ENCODE measurements at places on chromosomes 1 and 21.

DNA sequence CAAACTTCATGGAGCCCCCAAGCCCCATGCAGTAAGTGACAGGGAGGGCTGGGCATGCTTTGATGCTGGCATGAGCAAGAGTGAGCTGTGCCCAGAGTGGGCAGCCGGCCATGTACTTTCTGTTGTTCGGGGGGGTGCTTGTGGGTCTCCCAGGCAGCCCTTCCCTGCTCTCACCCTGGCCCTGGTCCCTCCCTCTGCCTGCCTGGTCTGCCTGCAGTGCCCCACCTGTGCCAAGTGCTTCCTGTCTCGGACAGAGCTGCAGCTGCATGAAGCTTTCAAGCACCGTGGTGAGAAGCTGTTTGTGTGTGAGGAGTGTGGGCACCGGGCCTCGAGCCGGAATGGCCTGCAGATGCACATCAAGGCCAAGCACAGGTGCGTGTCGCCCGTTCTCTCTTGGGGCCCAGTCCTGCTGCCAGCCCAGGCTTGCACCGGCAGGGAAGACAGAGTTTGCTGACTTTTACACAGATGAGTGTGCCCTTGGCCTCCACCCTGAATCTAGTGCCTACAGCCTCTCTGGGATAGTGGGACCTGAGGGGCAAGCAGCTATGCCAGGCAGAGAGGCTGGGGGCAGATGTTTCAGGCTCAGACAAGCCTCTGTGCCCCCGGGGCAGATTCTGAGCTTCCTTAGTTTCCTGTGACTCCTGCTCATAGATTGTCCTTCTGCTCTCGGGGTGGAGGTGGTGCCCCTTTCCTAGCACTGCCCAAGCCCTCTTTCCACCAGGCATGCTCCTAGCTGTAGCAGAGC, 7.6 kb downstream of the ZBTB48 start:
- DNase-seq: peak; percentile 64

DNA sequence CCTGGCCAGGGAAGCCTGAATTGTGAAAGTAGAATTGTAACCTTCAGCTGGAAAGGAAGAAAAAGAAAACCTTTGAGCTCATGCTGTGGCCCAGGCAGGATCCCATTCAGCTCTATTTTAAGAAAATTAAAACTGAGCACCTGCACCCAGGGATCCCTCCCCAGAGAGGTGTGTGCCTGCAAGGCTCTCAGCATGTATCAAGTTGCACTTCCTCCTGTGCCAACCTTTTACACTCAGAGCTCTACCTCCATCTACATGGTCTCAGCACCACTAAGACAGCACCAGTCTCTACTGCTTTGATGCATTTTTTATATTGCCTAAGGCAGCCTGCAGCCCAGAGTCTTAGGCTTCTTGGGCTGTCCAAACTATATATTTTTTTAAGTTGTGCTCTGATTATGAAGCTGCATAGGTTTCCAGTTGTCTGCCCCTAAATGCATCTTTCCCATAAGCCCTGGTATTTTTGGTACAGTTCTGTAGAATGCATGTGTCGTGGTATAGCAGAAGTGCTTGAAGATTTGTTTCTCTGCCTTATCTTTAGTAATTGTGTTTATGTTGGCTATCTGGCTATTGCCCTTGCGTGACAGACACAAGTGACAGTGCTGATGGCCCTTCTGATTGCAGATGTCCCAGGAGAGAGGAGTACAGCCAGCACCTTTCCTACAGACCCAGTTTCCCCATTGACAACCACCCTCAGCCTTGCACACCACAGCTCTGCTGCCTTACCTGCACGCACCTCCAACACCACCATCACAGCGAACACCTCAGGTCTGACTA, 63.1 kb downstream of the PTPRC start:
- no peak for DNase-seq

GRCh38 chr21:43275421-43276211, 106.8 kb downstream of the CRYAA start:
- no peak for DNase-seq

GRCh38 chr1:59997479-59998115, 71.0 kb upstream of the CYP2J2 start:
- no peak for DNase-seq

GRCh38 chr1:233005703-233006102, 55.3 kb downstream of the NTPCR start:
- DNase-seq: no peak

DNA sequence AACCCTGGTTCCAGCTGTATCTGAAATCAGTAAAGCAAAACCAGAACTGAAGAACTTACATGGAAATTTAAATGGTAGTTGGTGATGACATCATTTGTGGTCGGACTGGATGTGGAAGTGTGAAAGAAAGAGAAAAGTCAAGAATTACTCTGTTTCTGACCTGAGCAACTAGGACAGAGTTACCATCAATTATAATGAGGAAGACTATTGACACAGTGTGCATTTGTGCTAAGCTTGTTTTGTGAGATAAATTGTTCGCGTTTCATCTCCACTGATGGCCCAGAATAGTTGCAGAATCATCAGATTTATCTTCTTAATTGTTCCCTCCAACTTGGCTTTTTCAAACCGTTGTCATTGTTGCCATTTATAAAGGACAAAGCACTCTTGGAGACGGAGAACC, 410.6 kb upstream of the DEPDC1 start:
- DNase-seq: no peak

GRCh38 chr1:23441446-23442148, 17.0 kb upstream of the TCEA3 start:
- DNase-seq: no peak

DNA sequence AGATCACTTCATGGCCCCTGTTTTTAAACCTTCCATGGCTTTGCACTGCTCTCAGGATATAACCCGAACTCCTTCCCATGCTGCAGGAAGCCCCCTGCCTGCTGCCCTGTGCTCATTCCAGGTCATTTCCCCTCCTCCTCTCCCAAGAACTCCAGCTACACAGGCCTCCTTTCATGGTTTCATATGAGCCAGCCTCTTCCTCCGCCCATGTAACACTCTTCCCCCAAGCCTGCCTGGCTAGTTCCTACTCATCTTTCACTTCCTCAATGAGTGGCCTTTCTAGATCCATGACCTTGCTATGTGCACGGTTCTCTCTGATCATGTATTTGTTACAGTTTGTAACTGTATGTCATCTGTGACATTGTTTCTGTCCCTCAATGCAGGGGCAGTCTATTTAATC, 3.1 kb upstream of the NCF2 start:
- DNase-seq: no peak

DNA sequence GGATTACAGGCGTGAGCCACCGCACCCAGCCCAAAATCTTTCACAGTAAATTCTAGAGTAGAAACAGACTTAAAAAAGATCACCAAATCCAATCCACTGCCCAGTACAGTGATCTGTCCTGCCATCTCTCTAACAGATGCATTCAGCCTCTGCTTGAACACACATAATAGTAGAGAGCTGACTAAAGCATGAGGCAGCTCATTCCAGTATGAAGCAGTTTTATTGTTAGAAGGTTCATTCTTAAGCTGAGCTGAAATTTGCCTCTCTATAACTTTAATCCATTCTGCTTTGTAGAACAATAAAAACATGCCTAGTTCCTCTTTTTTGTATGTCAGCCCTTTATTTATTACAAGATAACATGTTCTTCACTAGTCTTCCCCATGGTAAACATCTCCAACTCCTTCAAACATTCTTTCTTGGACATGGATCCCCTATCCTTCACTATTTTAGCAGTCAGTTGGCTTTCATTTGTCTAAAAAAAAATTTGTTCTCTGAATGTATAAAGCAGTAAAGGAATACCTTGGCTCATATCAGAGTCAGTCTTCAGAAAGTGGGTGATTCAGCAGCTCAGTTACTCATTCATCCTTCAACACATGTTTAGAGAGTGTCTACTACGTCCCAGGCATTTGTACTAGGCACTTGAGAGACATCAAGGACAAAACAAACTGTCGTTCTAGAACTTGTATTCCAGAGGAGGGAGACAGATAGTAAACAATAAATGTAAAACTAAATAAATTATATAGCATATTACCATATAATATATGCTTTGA, 10.7 kb upstream of the PTBP2 start:
- DNase-seq: no peak

DNA sequence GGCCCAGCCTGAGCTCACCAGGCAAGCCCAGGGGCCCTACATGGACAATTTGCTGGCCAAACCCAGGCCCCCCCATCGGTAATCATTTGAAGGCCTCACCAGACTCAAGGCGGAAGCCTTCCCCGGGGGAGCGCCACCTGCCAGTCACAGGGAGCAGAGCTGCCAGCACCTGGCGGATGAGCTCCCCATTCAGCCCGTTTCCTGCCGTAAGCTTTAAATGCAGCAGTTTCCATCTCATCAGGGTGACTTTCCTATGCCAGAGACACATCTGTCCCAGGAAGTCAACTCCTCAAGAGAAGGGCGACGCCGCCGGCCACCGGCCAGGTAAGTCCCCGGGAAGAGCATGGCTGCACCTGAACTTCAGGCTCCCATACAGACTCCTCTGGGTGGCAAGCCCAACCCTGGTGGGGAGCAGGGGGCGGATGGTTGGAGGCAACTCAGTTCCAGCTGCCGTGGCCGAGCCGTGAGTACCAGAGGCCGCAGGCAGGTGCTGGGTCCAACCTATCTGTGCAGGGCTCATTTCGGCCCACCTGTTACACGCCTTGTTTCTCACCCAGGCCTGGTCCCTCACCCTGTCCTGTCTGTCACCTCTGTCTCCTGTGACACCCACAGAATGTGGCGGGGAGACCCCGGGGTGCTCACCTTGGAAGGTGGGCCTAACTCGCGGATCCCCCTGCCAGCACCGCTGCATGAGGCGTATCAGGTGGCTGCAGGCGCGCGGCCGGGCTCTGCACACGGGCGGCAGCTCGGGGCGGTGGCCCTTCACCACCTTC, 20.7 kb downstream of the RIPK4 start:
- DNase-seq: no peak

DNA sequence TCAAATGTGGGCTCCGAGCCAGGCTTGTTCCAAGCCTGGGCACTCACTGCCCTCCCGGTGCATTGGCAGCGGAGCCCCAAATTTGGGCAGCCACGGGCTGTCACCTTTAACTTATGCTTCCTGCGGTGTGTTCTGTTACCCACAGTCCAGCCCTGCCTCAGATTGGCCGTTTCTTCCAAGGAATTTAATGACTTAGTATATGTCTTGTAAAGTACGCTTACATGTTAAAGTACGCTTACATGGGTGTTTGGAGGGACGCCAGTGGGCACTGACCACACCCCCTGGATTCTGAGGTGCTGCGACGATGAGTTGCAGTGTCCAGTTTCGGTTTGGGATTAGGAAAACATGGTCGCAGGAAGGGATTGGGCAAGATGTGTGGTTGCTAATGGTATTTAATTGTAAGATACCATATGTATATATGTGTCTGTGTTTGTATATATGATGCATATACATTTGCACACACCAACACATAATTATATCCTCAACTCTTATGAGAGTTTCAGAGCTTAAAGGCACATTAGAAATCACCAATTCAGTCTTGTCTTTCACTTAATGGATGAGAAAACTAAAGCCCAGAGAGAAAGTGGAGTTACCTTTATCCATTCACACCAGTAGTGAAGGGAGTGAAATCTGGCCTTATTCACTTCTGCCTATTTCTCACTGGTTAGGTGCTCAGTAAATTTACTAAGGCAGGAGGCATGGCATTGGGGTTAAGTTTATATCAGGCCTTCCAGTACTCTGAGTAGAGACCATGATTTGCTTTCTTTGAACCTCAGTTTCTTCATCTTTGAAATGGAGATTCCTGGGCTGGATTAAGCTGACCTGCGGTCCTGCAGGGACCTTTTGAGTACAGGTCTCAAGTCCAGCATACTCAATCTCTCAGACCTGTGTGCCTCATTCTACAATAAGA, 1.0 kb downstream of the SMYD2 start:
- peak; percentile 69 for DNase-seq

DNA sequence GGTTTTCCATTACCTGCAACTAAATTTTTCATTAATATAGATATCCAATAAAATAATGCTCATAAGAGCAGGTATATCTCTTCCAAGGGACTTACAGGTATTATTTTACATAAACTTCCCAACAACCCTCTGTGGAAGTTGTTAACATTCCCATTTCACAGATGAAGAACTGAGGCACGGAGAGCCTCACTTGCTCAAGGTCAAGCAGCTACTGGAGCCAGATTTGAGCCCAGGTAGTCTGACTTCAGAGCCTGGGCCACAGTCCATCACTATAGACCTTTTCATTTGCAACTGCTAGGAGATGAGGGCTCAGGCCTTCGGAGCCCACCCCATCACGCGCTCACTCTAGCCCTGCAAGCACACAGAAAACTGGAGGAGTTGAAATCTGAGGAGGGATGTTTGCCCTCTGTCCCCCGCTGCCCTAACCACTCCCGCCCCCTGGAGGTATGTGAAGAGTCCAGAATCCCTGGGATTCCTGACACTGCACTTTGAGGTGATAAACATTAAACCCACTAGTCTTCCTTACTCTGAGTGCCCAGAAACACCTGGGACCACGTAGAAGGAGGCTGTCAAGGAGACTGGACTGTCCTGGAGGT, 11.7 kb upstream of the ALPL start:
- no peak for DNase-seq

- DNase-seq: no peak
Measured at GRCh38 chr1:115181231-115181630, 91.9 kb upstream of the TSPAN2 start.

GRCh38 chr1:97271916-97272788, 550.6 kb downstream of the PTBP2 start:
- DNase-seq: no peak

- DNase-seq: no peak
Measured at GRCh38 chr21:14826630-14827029, 238.2 kb downstream of the NRIP1 start.

GRCh38 chr21:45655124-45655523, 11.6 kb downstream of the PCBP3 start:
- no peak for DNase-seq

- no peak for DNase-seq
Measured at GRCh38 chr21:36639769-36640168, 59.1 kb upstream of the SIM2 start.

DNA sequence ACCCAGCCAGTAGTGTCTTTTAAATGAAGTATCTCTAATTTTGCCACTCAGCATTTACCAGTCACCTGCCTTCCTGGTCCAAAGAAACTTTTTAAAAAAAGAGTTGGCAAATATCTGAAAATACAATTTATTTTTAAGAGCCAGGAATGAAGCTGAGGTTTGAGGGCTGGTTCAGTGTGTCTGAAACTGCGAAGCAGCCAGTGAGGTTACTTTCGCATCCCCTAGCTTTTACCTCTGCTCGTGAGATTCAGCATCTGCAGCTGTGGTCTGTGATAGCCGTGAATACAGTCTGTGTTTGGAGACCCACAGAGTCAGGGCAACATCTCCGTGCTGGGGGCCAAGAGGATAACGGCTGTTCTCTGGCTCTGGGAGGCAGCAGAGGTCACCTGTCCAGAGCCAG, 21.3 kb upstream of the KCNAB2 start:
- DNase-seq: no peak

- no peak for DNase-seq
Measured at GRCh38 chr21:25496825-25497482, 110.3 kb downstream of the MRPL39 start.

- no peak for DNase-seq
Measured at GRCh38 chr1:84700070-84700469, 9.8 kb upstream of the SSX2IP start.

- DNase-seq: no peak
Measured at GRCh38 chr1:118360817-118361216, 175.8 kb upstream of the SPAG17 start.

GRCh38 chr1:243416495-243416894, 160.7 kb downstream of the SDCCAG8 start:
- DNase-seq: no peak

Data from body of pancreas (tissue), 4 donors.